Heart right ventricle (tissue), 16 donors: ENCODE measurements at places on chromosomes 1 and 21. TPM values are rescaled to one million over a fixed set of nuclear protein-coding genes. Genes with fewer than 3 reads are reported as not detected.
A peak's percentile ranks its signal among the peaks of the same experiment; 100 is the strongest.

- no peaks in the 10 kb centered on the region for H3K27me3 ChIP-seq
- H3K36me3 ChIP-seq: no peaks in the 10 kb centered on the region
- peaks cover 15% of the 10 kb centered on the region for H3K4me1 ChIP-seq
Observed at GRCh38 chr1:2640626-2641025, 7.8 kb upstream of the MMEL1 start.

DNA sequence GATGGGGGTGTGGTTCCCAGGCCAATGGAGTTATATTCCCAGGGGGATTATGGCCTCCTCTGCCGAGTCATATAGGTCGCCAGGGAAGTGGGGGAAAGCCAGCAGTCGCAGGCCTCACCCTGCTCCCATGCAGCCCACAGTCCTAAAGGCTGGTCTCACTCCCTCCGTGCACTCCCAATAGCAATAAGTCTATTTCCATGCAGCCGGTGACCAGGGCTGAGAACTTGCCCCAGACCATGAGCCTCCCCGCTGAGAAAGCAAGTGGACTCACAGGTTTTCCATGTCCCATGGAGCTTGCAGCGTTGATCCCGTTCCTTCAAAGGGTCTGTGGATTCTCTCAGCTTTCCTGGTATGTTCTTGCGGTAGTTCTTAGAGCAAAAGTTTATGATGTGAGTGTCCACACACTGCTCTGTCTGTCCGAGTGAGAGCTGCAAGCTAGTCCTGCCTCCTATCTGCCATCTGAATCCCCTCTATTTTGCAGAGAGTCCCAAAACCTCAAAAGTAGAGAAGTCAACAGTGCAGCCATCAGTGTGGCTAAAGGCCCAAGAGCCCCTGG, 81.7 kb upstream of the TMPRSS2 start:
- H3K36me3 ChIP-seq: no peaks in the 10 kb centered on the region
- no peak overlapping the region for H3K4me3 ChIP-seq
- H3K27ac ChIP-seq: no peak overlapping the region

GRCh38 chr1:154998818-154999570, 3.6 kb upstream of the ZBTB7B start:
- H3K27ac ChIP-seq: peak overlapping the region; percentile 94
- H3K4me1 ChIP-seq: peaks cover 29% of the 10 kb centered on the region
- H3K27me3 ChIP-seq: no peaks in the 10 kb centered on the region
- H3K4me3 ChIP-seq: peak overlapping the region; percentile 91
- DNase-seq: peak; percentile 77

The SKI gene
- 40.7 TPM for total RNA-seq

DNA sequence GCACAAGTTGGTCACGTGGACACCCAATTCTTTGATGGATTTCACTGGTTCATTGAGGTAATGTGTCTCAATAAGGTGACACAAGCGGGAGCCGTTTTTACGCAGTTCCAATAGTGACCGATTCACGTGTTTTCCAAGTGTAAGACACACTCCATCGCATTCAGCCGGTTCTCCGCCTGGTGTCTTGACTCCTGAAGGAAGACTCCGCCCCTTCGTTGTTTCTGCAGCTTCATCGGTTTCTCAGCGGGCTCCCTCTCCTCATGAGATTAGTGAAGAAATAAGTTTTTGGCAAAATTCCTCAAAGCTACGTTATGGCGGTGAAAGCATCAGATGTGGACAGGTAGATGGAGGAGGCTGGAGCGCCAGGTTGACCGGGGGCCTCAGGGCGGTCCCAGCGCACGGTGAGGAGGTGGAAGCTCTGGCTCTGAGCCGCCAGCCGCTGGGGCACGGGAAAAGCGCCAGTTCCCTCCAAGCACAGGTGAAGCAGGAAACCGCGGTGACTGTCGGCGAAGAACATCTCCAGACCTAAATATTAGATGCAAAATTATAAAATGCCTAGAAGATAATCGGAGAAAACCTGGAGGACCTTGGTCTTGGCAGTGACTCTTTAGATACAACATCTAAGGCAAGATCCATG, 21.0 kb downstream of the CD2 start:
- DNase-seq: no peak
- H3K4me3 ChIP-seq: no peak overlapping the region
- peaks cover 13% of the 10 kb centered on the region for H3K4me1 ChIP-seq
- no peaks in the 10 kb centered on the region for H3K36me3 ChIP-seq

GRCh38 chr1:211336161-211336560, 9.5 kb downstream of the TRAF5 start:
- H3K4me1 ChIP-seq: peaks cover 21% of the 10 kb centered on the region
- H3K36me3 ChIP-seq: no peaks in the 10 kb centered on the region
- no peak overlapping the region for H3K27ac ChIP-seq
- DNase-seq: no peak

DNA sequence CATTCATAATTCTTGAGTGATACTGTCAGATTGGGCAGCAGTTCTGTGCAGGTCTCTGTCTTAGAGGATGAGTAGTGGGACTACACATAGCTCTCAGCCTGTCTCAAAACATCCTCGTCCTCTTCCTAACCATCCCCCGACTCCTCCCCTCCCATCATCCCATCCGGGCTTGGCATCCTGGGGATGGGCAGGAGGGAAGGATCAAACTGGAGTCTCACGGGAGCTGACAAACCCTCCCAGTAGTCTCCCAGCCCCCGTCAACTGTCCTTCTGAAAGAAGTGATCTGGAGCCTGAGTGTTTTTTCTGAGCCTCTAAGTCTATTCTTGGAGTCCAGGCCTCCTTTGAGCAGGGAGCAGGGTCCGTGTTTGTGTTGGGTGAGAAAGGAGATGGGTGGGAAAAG, 102.0 kb downstream of the PAX7 start:
- DNase-seq: no peak
- no peaks in the 10 kb centered on the region for H3K4me1 ChIP-seq
- H3K4me3 ChIP-seq: no peak overlapping the region
- no peak overlapping the region for H3K27ac ChIP-seq

GRCh38 chr1:203990118-203990517, 82.8 kb upstream of the SOX13 start:
- DNase-seq: no peak
- H3K4me3 ChIP-seq: no peak overlapping the region
- H3K27me3 ChIP-seq: no peaks in the 10 kb centered on the region
- H3K36me3 ChIP-seq: no peaks in the 10 kb centered on the region
- peaks cover 10% of the 10 kb centered on the region for H3K4me1 ChIP-seq

The SPATC1L gene
- total RNA-seq: 5.2 TPM

DNA sequence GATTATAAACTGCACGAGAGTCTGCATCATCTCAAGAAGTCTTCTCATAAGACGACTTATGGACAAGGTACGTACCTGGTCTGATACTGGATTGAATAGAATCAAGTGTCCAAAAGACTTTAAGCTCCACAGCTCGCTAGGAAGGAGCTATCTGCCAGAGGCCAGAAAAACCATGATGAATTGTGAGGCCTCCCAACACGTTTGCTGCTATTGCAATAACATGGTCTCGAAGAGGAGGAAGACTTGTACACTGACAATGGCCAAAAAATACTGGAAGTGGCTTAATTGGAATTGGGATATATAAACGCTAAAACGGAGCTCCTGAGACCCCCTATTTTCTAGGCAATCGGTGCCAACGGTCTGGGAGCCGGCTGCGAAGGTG, 534 bp downstream of the DNAJC28 start:
- H3K4me3 ChIP-seq: peak overlapping the region; percentile 79

The AQP10 gene
- 1.5 TPM for total RNA-seq

DNA sequence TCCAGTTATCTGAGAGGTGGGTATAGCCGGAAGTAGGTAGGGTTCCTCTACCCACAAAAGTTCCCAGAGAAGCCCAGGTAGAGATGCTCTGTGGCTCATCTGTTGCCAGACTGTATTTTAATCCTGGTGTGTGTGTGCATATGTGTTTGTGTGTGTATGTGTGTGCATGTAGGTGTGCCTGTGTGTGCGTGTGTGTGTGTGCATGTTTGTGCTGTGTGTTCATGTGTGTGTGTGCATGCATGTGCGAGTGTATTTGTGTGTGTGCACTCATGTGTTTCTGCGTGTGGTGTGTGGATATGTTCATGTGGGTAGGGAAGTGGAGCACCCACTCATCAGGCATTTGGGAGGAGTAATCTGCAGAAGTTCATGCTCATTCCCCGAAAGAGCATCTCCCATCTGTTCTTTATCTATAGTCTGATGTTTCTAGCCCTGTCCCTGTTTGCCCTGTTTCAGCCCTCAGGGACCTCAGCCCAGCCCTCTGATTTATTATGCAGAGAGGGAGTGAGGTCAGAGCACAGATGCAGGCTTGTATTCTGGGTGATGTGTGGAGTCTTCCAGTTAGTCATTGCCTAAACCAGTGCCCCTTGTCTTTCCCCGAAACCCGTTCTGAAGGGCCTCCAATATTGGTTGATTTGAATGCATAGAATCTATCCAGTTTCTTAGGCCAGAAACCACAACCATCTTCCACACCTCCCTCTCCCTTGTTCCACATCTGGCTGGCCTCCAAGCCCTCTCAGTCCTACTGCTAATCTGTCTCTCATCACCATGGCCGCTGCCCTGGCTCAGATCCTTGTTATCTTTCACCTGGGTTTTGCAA, 69.1 kb downstream of the DISC1 start:
- no peaks in the 10 kb centered on the region for H3K27me3 ChIP-seq
- H3K36me3 ChIP-seq: no peaks in the 10 kb centered on the region
- no peak overlapping the region for H3K4me3 ChIP-seq
- H3K27ac ChIP-seq: no peak overlapping the region
- H3K4me1 ChIP-seq: peaks cover 21% of the 10 kb centered on the region
- DNase-seq: no peak

DNA sequence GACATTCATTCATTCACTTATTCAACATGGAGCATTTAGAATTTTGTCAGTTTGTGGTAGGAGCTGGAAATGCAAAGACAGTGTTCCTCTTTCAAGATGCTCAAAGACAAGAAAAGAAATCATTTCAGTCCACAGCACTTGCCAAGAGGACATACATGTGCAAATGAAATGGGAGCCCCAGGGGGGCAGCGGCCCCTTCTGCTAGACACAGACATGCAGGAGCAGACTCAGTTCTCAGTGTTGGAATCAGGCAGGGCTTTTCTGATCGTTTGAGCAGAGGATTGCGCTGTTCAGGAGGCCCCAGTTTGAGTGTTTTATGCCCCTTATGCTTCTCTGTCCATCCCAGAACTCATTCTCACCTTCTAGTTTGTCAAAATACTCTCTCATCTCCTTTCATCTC, 35.6 kb upstream of the VASH2 start:
- peaks cover 19% of the 10 kb centered on the region for H3K27me3 ChIP-seq
- no peaks in the 10 kb centered on the region for H3K36me3 ChIP-seq
- no peaks in the 10 kb centered on the region for H3K4me1 ChIP-seq

DNA sequence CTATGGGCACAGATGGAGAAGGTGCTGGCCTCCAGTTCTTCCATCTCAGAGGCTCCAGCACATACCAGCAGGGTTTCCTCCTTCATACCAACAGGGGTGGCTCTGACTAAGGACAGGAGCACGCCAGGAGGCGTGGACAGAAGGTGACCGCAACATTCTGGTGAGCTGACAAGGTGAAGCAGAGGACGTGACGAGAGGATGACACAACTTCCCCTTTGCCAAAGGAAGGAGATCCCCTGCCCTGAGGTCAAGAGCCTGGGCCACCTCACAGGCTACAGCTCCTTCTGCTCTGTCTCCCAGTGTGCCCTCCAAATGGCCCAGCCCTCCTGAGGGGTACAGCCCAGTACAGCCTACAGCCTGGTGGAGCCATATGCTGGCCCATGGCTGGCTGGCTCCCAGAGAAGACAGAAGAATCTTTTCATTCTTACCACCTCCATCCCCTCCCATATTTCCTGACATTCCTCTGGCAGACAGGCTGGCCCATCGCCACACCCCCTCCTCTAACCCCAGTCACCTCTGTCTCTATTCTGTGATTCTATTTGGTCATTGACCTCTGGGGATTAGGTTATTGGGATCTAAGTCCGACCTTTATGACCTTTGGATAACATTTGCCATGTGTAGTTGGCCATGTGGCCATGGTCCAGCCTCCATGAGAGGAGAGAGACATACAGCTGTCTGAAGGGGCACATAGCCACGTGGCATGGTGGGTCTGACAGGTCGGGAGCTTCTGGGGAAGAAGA, 5.1 kb upstream of the LAMB3 start:
- H3K4me1 ChIP-seq: peaks cover 17% of the 10 kb centered on the region
- DNase-seq: no peak
- no peak overlapping the region for H3K27ac ChIP-seq
- no peaks in the 10 kb centered on the region for H3K27me3 ChIP-seq
- no peaks in the 10 kb centered on the region for H3K36me3 ChIP-seq
- H3K4me3 ChIP-seq: no peak overlapping the region

GRCh38 chr1:198106011-198106410, 50.8 kb upstream of the NEK7 start:
- H3K27me3 ChIP-seq: no peaks in the 10 kb centered on the region
- no peak for DNase-seq
- H3K4me1 ChIP-seq: no peaks in the 10 kb centered on the region
- no peak overlapping the region for H3K4me3 ChIP-seq
- no peak overlapping the region for H3K27ac ChIP-seq
- no peaks in the 10 kb centered on the region for H3K36me3 ChIP-seq

- H3K4me3 ChIP-seq: no peak overlapping the region
- peaks cover 2% of the 10 kb centered on the region for H3K27me3 ChIP-seq
- no peaks in the 10 kb centered on the region for H3K36me3 ChIP-seq
Observed at GRCh38 chr1:15350551-15351200, 59.0 kb upstream of the EFHD2 start.

GRCh38 chr1:225004396-225004795, 74.9 kb downstream of the DNAH14 start:
- no peaks in the 10 kb centered on the region for H3K36me3 ChIP-seq
- no peak overlapping the region for H3K4me3 ChIP-seq
- DNase-seq: no peak
- H3K27me3 ChIP-seq: no peaks in the 10 kb centered on the region
- H3K4me1 ChIP-seq: no peaks in the 10 kb centered on the region

- no peaks in the 10 kb centered on the region for H3K27me3 ChIP-seq
- peaks cover 52% of the 10 kb centered on the region for H3K4me1 ChIP-seq
- peak overlapping the region; percentile 87 for H3K27ac ChIP-seq
- H3K36me3 ChIP-seq: no peaks in the 10 kb centered on the region
- H3K4me3 ChIP-seq: peak overlapping the region; percentile 79
Observed at GRCh38 chr1:10693497-10694273, 102.8 kb downstream of the CASZ1 start.

- peak within 1 kb of the TSS; percentile 97 for H3K27ac ChIP-seq
- H3K27me3 ChIP-seq: no peaks in the 10 kb centered on the region
- peak within 1 kb of the TSS; percentile 70 for H3K4me3 ChIP-seq
- H3K36me3 ChIP-seq: no peaks in the 10 kb centered on the region
- peaks cover 64% of the 10 kb centered on the region for H3K4me1 ChIP-seq
Observed at GRCh38 chr1:220879076-220879508, at the start of gene HLX. Gene HLX (plus strand): TSS chr1:220879443. CDS start chr1:220879858, 415 bp downstream.

DNA sequence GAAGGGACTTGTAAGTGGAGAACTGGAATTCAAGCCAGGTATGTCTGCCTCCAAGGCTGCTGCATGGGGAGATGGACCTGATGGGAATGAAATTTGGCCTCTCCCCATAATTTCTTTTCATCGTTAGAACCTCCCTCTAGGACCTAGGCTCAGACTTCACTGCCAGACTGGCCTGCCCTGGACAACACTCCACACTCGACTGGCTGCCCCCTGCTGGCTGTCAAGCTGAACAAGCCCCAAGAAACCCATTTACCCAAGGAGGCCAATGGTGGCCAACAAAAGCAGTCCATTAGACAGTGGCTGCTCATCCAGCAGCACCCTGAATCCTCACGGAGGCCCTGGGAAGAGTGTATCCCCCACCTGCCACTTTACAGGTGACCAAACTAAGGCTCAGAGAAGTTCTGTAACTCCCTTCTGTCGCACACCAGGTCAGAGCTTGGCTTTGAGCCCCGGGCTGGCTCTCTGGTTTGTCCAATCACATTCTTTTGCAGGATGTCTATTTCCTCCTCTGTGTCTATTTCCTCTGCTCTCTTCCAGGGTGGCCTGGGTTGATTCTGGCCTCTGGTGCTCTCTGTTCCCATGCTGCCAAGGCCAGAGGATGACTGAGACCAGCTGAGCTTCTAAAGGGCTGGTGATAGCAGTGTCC, 3.8 kb downstream of the RNF186 start:
- peak; percentile 33 for DNase-seq
- no peak overlapping the region for H3K27ac ChIP-seq
- no peak overlapping the region for H3K4me3 ChIP-seq
- H3K36me3 ChIP-seq: no peaks in the 10 kb centered on the region
- no peaks in the 10 kb centered on the region for H3K4me1 ChIP-seq

The GBP7 gene
- total RNA-seq: not detected

The IL24 gene
- total RNA-seq: not detected
